ENCODE measurements at places on chromosomes 4 and X. TPM values are rescaled to one million over a fixed set of nuclear protein-coding genes. Genes with fewer than 3 reads are reported as not detected.

Gene S100P
- 189 TPM for total RNA-seq

Gene ARX
- total RNA-seq, result 1.0 TPM

Gene ACE2
- total RNA-seq, result 40.8 TPM

Gene ABCE1
- total RNA-seq, result 23.6 TPM

Gene PDLIM3
- 8.9 TPM for total RNA-seq

Gene SCFD2
- 16.0 TPM for total RNA-seq

Gene NPY1R
- 5.5 TPM for total RNA-seq

Gene HOPX
- total RNA-seq, result 1.3 TPM

Gene GABRG1
- not detected for total RNA-seq

Gene F8A2
- not detected for total RNA-seq

Gene GRPR
- 0.19 TPM for total RNA-seq

Gene TEX13C
- not detected for total RNA-seq

Gene MAGEB17
- total RNA-seq, result not detected

GRCh38 chr4:38411981-38412536 is 251.9 kb upstream of the KLF3 start:
- peak; percentile 57 for DNase-seq

GRCh38 chr4:115360431-115360830 is 247.0 kb upstream of the NDST4 start:
- DNase-seq, result no peak

- peak; percentile 13 for DNase-seq
Observed at GRCh38 chr4:48943387-48943786, 36.8 kb upstream of the OCIAD2 start.

DNA sequence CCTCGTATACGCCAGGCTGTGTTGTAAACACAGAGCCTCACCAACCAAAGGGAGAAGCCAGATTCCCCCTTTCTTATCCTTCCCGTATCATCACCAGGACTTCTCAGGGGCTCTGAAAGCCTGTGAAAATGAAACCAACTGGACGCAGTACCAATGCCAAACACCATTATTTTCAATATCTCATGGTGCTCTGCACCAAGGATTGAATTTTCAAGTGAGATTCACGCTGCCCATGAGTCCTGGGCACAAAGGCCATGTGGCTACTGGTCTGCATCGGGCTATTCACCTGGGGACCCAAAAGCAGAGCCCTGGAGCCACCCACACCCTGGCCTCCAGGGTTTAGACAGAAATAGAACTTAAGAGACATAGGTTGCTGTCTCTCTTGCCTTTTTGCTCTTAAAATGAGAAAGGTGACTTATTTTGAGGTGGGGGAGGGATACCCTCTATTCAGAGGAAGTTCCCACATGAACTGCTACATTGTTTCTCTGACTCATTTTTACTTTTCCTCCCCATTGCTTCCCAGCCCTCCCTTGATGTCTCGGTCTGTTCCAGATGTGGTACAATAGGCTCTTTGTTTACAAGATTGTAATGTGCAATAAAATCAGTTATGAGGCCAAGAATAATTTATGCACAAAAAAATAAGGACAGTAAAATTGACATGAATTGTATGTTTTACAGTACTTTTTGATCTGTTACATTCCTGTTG is 55.4 kb downstream of the MAML3 start:
- DNase-seq, result no peak

- DNase-seq, result no peak
Observed at GRCh38 chr4:110124711-110125110, 73.7 kb downstream of the ELOVL6 start.

GRCh38 chr4:138911909-138912703 is 103.5 kb upstream of the NOCT start:
- DNase-seq, result peak; percentile 47

DNA sequence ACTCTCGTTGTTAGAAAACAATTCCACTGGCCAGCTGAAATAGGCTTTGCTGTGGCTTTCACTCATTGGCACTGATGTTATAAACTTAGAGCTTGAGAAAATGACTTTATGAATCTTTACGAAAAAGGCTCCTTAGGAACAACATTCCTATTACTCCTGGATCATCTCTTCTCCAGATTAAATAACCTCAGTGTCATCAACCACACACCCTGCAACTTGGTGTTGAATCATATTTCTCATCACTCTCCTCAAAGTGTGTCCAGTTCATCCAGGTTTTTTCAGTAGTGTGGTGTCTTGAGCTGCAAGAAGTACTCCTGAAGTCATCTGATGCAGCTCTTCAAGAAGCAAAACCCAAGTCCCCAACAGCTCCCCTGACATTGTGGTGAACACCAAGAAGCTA is 28.1 kb upstream of the ANOS1 start:
- DNase-seq, result no peak

DNA sequence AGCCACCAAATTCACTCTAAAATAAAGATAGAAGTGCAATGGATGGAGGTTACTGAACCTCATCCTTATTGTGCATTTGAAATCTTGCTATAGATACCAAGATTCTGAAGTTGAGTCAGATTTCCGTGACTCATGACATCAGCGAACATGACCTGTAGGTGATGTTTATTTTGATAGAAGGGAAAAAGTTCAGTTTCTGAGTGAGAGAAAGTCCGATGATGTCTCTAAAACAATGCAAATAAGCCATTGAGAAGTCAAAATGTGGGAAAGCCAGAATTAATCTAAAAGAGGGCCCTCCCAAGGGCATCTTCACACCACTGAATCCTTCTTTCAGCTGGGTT is 20.0 kb downstream of the PHOX2B start:
- DNase-seq, result no peak

- no peak for DNase-seq
Observed at GRCh38 chrX:66015152-66015831, 24.6 kb downstream of the VSIG4 start.

GRCh38 chr4:1351854-1352566 is 5.0 kb downstream of the UVSSA start:
- DNase-seq, result peak; percentile 89

- DNase-seq, result no peak
Observed at GRCh38 chrX:128309311-128309710, 257.1 kb upstream of the ACTRT1 start.

- peak; percentile 82 for DNase-seq
Observed at GRCh38 chr4:55733932-55734331, 85.7 kb upstream of the EXOC1L start.

DNA sequence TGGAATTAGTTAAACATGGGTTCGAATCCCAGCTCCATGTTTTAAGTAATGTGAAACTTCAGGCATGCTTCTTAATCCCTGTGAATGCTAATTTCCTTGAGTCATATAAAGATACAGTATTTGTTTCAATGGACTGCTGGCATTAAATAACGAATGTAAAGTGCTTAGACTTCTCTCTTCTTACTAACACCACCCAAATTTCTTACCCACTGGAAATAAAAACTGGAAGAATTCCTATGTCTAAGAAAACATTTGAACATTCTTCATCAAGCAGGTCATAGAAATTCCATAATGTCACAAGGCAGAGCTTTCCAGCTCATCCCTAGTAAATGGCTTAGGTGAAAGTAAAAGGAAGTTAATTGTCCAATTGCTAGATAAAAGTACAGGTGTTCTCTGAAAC is 172.5 kb downstream of the ANK2 start:
- no peak for DNase-seq

DNA sequence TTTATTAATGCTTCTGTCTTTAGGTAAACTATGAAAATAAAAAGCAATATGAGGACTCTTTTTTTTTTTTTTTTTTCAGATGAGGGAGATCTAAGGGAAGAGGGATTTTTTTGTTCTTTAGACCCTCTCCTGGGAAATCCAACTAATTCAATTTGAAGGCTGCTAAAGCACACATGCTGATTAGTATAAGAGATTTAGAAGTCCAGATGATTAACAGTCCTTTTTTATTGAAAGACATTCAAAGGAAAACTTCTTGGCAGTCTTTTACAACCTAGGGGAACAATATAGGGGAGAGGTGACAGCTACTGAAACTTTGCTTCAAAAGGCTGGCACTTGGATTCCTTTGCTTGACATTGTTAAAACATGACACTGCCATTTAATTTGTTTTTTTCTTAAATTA is 602.5 kb downstream of the RAPGEF2 start:
- DNase-seq, result no peak

GRCh38 chr4:12894062-12894461 is 590.1 kb downstream of the RAB28 start:
- no peak for DNase-seq

DNA sequence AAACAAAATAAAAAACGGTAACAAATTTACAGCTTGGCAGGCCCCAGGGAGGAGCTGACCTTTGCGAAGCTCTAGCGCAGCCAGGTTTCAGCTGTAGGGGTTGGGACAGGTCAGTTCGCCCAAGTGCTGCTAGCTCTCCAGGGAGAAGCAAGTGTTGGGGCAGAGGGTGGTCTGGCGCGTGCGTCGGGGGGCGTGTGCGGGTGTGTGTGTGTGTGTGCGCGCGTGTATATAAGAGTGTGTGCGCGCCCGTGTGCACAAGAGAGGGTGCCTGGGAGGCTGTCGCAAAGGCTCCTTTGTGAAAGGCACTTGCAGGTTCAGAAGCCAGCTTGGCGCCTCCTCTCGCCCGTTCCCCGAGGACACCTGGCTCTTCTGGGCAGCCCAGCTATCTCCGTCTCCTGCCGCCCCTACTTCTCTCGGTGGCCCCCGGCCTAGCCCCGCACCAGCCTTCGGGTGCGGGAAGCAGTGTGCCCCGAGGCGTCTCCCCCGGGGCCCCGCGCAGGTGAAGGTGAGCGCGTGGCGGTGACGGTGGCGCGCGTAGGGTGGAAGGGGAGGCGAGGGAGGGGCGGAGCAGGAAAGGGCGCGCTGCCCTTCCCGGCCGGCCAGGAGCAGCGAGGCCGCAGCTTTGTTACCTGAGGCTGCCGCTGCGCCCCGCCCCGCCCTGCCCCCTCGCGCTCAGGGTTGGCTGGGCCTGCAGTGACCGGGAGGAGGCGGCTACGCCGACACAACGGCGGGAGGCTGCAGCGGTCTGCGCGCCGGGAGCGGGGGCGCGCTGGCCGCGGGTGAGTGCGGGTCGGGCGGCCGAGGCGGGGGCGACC is at the start of gene FHDC1:
Gene FHDC1, plus strand, starts transcription at position 693 of the 815 bp plus-strand sequence. CDS start 6,735 bp downstream, outside the sequence.
- DNase-seq, result peak; percentile 92

DNA sequence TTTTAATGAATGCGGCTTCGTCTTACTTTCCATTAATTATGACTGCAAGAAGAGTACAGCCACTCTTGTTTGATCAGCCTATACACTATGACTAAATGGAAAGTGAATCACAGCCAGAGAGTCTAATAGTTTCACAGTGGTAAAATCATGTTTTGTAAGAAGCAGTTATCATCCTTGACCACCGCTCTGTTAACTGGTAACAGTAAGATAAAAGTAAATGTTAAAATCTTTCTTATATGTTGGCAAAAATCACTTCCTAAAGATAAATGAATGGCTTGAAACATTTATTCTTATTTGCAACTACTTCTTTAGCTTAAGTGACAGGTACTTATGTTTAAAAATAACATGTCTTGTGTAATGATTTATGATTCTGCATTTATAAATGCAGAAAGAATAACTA is 13.2 kb downstream of the GALNT7 start:
- no peak for DNase-seq

GRCh38 chr4:163606896-163607691 is 112.6 kb downstream of the TMA16 start:
- no peak for DNase-seq

DNA sequence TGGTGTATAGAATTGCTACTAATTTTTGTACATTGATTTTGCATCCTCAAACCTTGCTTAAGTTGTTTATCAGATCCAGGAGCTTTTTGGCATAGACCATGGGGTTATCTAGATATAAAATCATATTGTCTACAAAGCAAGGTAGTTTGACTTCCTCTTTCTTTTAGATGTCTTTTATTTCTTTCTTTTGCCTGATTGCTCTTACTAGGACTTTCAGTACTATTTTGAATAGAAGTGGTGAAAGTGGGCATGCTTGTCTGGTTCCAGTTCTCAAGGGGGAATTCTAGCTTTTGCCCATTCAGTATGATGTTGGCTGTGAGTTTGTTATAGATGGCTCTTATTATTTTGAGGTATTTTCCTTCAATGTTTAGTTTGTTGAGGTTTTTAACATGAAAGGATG is 187.9 kb upstream of the LCORL start:
- DNase-seq, result no peak
